ENCODE measurements at places on chromosomes 1 and 21.

GRCh38 chr21:39900491-39900890 lies 33.3 kb downstream of the PCP4 start:
- no peak for DNase-seq

DNA sequence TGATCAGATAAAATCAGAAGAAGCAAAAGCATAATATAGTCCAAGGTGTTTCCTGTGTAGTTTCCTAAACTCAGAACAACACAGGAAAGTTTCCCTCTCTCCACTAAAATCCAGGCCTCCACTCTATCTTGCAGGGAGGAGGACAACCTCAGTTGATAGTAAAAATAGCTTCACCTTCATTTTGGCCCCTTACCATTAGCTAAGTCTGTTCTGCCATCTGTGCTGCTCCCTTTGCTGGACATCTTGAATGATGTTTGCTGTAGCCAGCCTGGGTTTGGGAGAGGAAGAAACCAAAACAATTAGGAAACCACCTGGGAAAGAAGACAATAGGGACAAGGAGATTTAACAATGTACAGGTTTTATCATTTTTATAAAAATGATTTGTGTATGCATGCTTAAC lies 18.6 kb downstream of the DCAF8 start:
- DNase-seq, result no peak

DNA sequence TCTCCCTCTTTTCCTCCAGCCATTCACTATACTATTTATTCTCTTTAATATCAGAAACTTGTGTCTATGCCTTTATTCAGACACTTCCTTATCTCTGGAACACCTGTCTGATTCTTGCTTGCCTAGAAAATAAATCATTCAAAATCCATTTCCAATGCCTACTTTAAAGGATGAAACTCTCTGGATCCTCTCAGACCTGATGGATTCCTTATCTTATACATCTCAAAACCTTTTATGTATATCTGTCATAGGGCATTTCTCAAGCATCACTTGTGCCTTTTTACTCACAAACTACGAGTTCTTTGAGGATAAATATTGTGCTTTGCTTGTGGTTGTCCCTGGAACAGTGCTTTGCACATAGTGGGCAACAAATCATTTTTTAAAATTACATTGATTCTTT lies 3.8 kb upstream of the ATP6V1G3 start:
- DNase-seq, result no peak

GRCh38 chr1:111878091-111878490 lies 111.4 kb downstream of the KCND3 start:
- DNase-seq, result no peak
